ENCODE measurements at places on chromosomes 11 and 22. TPM values are rescaled to one million over a fixed set of nuclear protein-coding genes. Genes with fewer than 3 reads are reported as not detected.

GRCh38 chr22:30881361-30882183 lies 87.0 kb downstream of the MORC2 start:
- no peak for DNase-seq

- no peak for DNase-seq
Observed at GRCh38 chr11:134034496-134035381, 34.1 kb upstream of the JAM3 start.

The SLN gene
- not detected for total RNA-seq

The SLC1A2 gene
- total RNA-seq = not detected

- DNase-seq = no peak
Observed at GRCh38 chr22:36925388-36926290, 12.2 kb downstream of the CSF2RB start.

DNA sequence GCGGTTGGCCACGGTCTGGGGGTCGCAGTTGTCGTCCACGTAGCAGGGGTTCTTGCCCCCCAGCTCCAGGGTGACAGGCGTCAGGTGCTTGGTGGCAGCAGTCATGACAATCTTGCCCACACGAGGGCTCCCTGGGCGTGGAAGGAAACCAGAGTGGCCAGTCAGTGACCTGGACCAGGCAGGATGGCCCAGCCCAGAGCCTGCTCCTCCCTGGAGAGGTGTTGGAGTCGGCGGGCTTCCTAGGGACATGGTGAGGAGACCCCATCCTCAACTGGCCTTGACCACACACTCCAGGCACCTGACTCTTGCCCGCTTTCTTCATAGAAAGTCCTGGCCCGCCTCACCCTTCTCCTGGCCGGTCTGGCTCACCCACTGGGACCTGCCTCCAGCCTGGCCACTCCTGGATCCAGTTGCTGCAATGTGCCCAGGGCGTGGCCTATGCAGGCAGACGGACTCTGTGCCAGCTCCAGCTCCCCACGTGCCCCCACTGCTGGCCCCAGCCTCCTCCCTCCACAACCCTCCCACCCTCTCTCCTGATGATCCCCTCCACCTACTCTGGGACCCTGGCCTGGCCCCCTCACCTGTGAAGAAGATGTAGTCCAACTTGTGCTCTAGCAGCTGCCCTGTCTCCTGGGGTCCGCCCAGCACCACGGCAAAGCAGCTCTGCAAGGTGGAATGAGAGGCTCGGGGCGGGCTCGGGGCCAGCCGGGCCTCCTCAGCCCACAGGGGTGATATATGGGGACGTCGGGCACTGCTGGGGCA lies 8.7 kb downstream of the ALDH3B2 start:
- DNase-seq = no peak

The HEPHL1 gene
- total RNA-seq = not detected

The TCN2 gene
- total RNA-seq = 0.30 TPM

- no peak for DNase-seq
Observed at GRCh38 chr11:93481696-93482095, 61.5 kb downstream of the SMCO4 start.

DNA sequence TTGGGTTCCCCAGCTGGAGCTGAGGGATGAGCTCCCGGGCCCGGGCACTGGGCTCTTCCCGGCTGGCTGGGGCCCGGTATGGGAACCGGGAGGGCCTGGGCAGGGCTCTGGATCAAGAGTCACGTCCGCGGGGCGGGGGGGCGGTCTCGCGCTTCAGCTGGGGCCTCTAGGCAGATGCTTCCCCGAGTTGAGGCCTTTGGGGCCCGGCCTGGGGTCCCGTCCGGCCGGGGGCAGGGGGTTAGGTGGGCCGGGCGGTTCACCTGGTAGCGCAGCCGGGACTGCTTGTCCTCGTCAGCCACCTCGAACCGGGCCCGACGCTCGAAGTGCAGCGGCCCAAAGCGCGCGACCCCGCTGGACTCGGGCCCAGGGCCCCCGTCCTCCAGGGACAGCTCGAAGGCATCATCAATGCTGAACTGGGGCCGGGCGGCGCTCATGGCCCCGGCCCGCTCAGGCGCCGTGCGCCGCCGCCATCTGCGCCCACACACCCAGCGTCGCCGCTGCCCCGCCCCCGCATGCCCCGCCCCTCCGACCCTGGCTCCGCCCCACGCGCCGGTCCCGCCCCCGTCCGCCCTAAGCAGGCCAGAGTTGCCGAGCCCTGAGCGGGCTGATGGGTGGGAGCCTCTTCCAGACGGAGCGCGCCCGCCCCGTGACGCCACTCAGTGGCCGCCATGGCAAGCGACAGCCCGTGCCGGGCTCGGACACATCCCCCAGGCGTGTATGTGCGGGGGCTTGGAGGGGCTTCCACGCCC lies at the start of gene TMEM134:
TSS of gene TMEM134 (minus strand) at position 493 of the 749 bp plus-strand sequence. CDS start at position 434, 59 bp downstream.
- DNase-seq = peak; percentile 87

The ADM2 gene
- 1.9 TPM for total RNA-seq

- DNase-seq = peak; percentile 14
Observed at GRCh38 chr11:59172345-59173079, 580 bp downstream of the DTX4 start.

The BATF2 gene
- not detected for total RNA-seq

DNA sequence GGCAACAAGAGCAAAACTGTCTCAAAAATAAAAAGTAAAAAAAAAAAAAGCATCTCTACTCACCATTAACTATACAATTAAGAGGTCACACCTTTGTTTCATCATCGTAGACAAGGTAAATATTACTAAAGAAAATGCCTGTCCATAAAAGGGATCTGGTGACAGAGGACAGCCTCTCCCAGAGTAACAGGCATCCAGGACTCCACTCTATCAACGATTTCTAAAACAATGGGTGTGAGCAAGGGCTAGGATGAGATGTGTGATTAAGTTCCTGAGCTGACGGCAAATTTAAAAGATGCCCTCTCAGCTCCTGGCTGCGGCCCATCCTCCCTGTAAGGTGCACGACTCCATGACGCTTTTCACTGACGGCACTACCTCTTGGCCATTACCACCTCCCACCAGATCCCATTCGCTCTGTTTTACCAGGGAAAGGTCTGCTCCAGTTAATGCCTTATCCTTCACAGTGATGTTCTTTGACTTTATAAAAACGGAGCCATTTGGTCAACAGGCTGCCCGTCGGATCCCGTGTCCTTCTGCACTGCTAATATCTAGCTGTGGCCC lies 2.3 kb upstream of the TMEM45B start:
- no peak for DNase-seq

DNA sequence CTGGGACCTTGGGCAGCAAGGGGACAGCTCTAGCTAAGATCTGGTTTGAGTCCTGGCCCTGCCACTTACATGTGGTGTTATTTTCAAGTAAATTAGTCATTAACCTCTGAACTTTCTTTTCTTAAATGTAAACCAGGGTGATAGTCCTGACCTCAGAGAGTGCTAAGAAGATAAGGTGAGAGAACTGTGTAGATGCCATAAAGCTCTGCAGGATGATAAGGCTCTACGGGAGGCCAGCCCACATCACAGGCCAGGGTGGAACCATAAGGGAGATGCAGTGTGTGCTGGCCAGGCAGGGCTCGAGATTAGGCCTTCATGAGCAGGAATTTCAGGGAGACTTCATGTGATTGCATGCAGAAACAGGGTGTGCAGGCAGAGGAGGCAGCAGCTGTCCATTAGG lies 24.2 kb downstream of the NECTIN1 start:
- DNase-seq = no peak

DNA sequence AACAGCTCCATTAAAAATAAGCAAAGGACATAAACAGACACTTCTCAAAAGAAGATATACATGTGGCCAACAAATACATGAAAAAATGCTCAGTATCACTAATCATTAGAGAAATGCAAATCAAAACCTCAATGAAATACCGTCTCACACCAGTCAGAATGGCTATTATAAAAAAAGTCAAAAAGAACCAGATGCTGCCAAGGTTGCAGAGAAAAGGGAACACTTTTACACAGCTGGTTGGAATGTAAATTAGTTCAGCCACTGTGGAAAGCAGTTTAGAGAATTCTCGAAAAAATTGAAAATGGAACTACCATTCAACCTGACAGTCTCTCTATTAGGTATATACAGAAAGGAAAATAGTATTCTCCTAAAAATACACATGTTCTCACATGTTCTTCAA lies 102.4 kb upstream of the FIBIN start:
- DNase-seq = no peak

GRCh38 chr11:43736502-43737200 lies 56.1 kb downstream of the HSD17B12 start:
- no peak for DNase-seq

DNA sequence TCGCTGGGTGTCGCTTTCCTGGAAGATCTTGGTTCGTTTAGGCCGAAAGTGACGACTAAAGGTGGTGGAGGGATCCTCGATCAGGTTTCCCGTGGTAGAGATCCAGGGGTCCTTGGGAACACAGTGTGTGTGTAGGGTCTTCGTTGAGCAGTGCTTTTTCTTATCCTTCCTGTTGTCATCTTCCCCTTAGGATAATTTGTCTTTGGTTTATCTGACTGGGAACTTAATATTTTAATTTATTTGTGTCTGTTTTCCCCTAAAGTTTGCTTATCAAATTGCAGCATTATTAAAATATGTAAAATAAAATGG lies 403 bp downstream of the RBM7 start:
- DNase-seq = no peak

The ABCC8 gene
- total RNA-seq = not detected

DNA sequence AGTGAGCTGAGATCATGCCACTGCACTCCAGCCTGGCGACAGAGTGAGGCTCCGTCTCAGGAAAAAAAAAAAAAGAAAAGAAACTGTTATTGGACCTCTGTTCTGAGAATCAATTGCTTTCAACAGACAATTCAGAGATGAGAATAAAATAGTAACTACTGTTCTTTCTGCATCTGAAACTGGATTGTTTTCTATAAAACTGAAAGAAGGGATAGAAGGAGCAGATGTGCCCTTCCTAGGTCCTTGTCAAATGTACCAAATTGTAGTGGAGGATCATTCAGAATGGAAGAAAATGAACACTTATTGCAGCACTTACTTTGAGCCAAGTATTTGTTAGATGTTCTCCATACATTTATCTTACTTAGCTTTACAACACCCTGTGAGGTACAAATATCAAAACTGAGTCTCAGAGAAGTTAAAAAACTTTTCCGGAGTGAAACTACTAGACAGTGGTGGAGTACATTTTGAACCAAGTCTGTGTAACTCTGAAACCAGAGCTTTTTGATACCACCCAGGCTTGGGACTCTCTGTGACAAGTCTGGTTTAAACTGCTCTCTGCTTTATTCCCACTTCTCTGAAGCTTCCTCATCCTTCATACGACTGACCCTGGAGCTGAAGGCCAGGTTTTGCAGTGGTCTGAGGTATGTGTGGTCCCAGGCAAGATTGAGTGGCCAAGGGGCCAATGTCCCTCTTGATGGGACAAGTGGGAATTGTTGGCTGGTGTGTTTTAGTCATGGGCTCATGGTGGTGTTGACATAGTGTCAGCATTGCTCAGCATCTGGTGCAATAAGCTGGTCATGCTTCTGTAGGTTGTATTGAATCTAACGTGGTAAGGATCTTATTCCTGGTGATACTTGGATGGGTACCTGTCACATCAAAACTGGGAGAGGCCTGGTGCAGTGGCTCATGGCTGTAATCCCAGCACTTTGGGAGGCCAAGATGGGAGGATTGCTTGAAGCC lies 48.2 kb upstream of the CCDC134 start:
- DNase-seq = no peak

The MMP27 gene
- not detected for total RNA-seq

GRCh38 chr11:83918476-83918875 lies 632.3 kb upstream of the CCDC90B start:
- no peak for DNase-seq

DNA sequence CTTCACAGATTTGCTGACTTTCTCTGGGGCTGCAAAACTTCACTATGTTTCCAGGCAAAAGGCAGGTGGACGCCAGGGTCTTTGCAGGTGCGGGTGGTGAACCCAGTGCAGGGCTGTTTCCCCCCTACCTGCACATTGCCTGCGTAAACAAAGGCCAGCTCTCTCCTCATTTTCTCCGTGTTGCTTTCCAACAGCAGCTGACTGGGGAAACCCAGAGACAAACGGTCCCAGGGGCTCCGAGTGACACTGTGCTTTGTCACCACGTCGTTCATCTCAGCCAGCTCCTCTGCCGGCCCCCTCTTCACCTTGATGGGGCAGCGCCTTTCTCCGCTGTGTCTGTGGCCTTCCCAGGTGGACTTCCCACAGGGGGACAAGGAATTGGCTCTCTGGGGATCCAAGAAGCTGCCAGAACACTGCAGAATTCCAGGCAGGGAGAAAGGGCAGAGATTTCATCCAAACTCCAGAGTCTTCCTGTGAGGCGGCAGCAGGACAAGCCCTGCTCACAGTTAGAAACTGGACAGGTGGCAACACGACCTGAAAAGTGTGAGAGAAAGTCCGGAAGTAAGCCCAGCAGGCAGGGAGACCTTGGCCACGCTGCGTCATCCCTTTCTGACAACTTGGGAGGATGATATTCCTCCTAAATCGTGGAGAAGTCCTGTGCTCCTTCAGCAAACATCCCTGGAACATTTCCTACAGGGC lies 1493.7 kb downstream of the TBC1D22A start:
- DNase-seq = no peak

DNA sequence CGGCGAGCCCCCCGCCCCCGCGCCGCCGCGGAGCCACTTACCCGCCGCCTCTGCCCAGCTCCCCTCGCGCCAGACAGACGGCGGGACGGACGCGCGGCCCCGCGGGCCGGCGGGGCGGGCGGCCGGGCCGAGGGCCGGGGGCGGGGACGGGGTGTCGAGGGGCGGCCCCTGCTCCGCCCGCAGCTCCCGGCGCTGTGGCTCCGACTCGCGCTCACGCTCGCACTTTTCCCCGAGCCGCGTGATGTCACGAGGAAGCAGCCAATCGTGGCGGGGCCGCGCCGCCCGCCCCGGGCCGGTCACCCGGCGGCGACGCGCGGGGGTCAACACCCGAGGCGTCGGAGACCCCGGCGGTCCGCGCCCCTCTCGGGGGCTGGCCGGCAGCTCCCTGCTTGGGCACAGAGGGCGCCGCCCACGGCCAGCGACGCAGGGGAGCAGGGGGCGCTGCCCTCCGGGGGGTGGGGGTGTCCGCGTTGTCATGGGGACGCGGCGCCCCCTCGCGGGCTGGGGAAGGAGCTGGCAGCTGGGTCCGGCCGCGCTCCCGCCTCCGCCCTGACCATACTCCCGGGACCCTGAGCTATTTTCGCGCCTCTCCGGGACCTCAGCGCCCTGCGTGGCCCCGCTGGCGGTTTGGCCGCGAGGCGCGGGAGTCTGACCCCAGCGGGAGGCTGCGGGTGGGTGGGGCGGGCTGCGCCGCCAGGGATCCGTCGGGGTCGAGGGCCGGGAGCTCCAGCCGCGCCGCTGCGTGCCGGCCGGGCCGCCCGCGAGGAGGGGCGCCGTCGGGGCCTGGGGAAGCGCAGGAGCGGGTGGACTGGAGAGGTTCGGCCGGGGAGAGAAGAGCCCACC lies at the start of gene CHRM4:
TSS of gene CHRM4 (minus strand) at position 199 of the 843 bp plus-strand sequence. CDS start 5,219 bp downstream, outside the sequence.
- DNase-seq = no peak

GRCh38 chr11:63682066-63683021 lies 1.0 kb downstream of the RTN3 start:
- no peak for DNase-seq

The SMTNL1 gene
- not detected for total RNA-seq

The PRR5 gene
- total RNA-seq = 44.4 TPM

DNA sequence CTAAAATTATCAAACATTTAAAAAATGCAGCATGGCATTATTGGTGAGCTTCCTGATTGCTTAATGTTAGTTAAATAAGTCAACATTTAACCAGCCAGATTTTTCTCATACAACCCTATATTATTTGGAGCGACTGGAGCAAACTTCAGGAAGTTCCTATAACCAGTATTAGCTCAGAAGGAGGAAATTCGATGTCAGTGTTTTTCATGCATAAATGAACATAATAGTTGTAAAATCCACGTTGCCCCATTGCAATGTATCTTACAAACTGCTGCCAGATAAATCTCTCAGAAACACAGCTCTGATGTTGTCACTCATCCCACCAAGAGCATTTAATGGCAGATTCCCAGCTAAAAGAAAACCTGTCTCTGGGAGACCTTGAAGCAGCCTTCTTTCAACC lies 278.5 kb downstream of the CASP12 start:
- DNase-seq = no peak

Measured in CD4-positive, CD25-positive, alpha-beta regulatory T cell (primary cell).